ENCODE measurements at places on chromosomes 3 and 15. TPM values are rescaled to one million over a fixed set of nuclear protein-coding genes. Genes with fewer than 3 reads are reported as not detected.

DNA sequence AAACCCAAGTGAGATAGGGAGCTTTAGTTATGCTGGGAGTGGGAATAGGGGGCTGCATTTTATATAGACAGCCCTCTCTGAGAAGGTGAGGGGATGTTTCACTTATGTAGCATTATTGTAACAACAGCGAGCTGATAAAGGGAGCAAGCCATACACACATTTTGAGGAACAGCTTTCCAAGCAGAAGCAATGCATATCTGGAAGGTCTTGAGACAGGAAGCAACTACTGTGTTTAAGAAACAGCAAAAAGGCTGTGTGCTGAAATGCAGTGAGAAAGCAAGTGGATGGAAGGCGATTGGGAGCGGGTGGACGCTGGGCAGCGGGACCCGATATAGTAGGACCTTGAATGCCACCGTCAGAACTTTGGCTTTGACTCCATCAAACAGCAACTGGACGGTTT is 155.9 kb upstream of the TBL1XR1 start:
- no peak for DNase-seq

DNA sequence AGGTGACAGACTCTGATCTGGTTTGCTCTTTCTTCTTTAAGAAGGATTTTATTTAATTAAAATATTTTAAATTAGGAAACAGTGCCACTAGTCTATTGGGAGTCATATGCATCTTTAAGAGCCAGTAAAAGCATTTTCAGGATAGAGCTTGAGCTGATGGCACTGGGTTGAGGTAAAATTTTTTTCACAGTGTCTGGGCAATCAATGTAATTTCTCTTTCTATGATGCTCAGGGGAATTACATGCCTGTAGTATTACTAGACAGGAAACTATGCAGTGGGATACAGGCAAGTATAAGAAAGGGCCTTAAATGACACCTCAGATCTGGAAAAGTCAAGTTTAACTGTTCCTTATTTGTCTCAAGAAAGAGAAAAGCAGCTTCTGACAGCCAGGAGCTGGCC is 76.4 kb downstream of the GAP43 start:
- DNase-seq = no peak

DNA sequence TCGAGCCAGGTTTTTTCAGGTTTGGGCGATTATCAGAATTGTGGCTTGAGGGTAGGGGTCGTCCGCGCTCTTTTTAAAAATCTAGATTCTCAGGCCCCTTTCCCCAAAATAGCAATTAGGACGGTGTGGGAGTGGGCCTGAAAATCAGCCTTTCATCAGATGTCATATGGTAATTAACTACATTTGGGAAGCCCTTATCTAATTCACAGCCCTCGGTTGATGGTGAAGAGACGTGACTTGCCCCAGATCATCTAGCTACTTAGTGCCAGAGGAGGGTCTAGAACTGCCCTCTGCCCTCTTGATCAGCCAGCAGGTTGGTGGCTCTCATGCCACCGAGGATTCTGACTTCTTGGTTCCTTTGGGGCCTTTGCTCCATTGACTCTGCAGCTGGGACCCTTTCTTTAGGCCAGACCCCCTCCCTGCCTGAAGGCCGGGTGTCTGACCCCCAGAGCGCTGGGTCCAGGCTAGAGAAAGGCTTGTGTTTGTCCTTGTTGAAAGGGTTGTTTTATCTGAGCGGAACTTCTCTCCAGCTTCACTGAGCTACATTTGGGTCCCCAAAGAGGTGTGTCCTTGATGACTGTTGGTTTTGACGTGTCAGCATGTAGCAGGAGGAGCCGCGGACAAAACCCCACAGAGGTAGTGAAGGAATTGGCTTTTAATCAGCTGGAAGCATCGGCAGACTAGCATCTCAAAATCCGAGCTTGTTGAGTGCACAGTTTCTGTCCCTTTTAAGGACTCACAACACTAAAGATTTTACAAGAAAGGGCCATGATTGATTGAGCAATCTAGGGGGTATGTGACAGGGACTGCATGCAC is 857 bp downstream of the AEN start:
- DNase-seq = no peak

DNA sequence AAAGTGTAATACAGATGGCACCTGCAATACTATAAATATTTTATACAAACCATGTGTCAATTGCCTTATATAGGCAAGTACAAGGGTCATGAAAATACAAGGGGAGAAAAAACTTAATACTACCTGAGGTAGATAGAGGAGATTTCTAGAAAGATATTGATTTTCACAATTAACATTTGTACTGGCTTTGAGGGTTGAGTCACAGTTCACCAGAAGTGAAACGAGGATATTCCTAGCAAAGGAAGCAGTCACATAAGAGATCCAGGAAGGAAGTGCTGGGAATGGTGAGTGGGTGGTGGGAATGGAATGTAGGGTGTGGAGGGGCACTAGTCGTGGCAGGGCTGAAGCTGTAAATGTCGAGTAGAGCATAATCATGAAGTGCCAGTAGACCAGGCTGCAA is 108.7 kb downstream of the P2RY1 start:
- DNase-seq = no peak

GRCh38 chr3:135145581-135145980 is 350.5 kb downstream of the EPHB1 start:
- no peak for DNase-seq

LRTM1 gene
- not detected for total RNA-seq

SPINT1 gene
- 290 TPM for total RNA-seq

FAH gene
- total RNA-seq = 20.4 TPM

All from Caco-2 (cell line).